ENCODE measurements at places on chromosomes 4 and X.

GRCh38 chr4:165738571-165738970 is 134.5 kb upstream of the TLL1 start:
- DNase-seq: no peak

GRCh38 chr4:143405075-143405730 is 68.5 kb downstream of the GAB1 start:
- no peak for DNase-seq

DNA sequence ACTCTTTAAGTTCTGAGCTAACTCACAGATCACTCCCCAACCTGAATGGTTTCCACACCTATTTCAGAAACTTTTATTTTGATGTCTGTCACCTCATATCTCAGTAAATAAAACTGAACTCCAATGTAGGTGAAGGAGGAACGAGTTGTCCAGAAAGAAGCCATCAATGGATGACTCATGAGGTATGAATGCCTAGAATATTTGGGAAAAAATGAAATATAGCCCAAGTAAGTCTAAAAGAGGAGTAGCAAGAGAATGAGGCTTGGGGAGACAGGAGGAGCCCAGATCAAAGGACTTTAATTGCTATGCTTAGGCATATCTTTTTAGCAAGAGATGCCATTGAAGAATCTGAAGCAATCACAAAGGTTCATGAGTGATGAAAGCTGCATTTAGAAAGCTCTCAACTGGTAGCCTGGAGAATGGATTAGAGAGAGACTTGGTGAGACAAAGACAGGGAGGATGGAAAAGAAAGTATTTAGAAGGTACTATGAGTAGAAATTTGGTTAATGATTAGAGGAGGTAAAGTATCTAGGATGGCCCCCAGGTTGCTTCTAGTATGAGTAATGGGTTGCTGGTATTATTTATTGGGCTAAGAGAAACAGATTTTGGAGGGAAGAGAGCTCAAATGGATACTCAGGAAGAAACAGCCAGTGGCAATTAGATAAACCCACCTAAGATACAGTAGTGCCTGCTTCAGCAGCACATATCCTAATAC is 39.4 kb downstream of the NOCT start:
- DNase-seq: no peak

GRCh38 chr4:15906020-15906443 is 32.5 kb downstream of the FGFBP1 start:
- no peak for DNase-seq

Measured in activated CD8-positive, alpha-beta memory T cell treated with anti-CD3 and anti-CD28 coated beads for 48 hours (primary cell).